ENCODE measurements at places on chromosomes 6 and 20.

DNA sequence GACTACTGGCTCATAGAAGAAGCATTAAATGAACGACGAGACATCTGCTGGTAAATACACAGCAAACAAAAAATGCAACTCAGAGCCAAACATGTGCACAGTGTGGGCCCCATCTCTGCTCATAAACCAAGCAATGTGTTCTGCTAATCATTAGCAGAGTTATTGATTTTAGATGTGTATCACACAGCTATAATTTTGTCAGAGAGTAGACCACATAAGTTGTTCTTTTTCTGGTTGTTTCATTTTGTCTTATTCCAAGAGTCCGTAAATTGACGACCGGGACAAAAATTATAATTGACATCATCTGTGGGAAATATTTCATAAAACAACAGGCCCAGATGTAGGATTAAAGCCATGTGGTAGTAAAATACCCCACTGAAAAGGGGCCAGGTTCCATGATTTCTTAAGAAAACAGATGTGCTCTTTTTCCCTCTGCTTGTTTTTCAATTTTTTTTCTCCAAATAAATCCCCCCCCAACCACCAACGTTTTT is 423.6 kb downstream of the HAO1 start:
- no peak for DNase-seq

GRCh38 chr6:40543776-40544175 is 43.4 kb downstream of the LRFN2 start:
- DNase-seq: no peak

GRCh38 chr6:152356662-152357061 is 280.5 kb downstream of the SYNE1 start:
- peak; percentile 74 for DNase-seq

GRCh38 chr20:25408170-25408547 is 686 bp downstream of the GINS1 start:
- DNase-seq: no peak

DNA sequence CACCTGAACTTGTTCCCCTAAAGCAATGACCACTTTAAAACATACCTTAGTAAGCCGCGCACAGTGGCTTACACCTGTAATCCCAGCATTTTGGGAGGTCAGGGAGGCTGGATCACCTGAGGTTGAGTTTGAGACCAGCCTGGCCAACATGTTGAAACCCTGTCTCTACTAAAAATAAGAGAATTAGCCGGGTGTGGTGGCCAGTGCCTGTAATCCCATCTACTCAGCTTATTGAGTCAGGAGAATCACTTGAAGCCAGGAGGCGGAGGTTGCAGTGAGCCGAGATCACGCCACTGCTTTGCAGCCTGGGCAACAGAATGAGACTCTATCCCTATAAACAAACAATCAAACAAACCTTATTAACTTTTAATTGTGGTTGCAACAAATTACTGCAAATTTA is 1.6 kb upstream of the RAET1E start:
- no peak for DNase-seq

GRCh38 chr20:35883336-35883777 is 70.9 kb downstream of the SCAND1 start:
- no peak for DNase-seq

- peak; percentile 89 for DNase-seq
Observed at GRCh38 chr20:14879020-14879697, 541.7 kb upstream of the FLRT3 start.

- DNase-seq: no peak
Observed at GRCh38 chr6:128513878-128514277, 6.5 kb downstream of the PTPRK start.

DNA sequence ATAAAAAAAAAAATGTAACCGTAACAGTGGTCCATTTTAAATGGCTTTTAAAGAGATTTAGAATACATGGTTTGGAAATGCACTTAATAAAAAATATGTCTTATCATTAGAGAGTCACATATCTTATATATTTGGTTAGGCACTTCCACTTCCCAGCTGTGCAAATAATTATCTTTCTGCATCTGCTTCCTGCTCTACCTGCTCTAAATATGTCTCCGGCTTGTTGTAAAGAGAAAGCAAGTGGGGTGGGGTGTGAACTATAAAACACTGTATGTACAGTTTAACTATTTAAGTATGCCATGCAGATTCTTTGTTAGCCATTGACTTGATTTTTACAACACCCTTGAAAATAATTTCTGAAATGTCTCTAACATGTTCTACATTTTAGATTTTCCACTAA is 106.3 kb downstream of the NKAIN2 start:
- DNase-seq: peak; percentile 83

DNA sequence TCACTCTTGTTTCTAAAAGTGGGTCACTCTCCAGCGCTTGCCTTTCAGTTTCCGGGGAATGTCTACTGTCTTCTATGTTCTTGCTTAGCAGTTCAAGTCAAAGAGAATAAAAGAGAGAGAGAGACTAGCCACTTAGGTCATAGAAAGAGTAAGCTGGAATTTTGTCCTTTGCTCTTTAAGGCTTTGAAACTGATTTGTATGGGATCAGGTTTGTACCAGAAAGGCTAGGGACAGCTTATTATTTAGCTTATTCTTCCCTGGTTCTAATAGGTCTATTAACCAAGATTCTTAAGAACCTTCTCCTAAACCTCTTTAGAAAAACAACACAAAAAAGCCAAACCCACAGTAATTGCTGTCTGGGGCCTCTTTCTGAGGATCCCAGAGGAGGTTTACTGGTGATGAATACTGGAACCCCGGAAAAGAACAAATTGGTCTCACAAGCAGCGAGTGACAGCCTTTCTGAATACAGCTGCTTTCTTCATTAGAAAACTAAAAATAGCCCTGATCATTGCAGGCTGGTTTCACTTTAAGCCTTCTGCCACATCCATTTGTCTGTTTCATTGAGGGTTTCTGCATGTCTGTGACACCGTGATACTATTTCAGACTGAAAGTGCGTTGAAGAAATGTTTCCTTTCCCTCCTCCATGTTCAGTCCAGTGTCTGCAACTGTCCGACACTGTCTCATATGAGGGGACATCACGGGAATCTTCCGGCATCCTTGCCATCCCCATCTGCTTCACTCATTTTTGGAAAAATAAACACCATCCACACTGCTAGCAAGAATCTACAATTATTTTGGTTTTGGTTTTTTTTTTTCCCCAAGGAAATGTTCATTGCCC is 75.1 kb upstream of the ATXN1 start:
- DNase-seq: no peak

DNA sequence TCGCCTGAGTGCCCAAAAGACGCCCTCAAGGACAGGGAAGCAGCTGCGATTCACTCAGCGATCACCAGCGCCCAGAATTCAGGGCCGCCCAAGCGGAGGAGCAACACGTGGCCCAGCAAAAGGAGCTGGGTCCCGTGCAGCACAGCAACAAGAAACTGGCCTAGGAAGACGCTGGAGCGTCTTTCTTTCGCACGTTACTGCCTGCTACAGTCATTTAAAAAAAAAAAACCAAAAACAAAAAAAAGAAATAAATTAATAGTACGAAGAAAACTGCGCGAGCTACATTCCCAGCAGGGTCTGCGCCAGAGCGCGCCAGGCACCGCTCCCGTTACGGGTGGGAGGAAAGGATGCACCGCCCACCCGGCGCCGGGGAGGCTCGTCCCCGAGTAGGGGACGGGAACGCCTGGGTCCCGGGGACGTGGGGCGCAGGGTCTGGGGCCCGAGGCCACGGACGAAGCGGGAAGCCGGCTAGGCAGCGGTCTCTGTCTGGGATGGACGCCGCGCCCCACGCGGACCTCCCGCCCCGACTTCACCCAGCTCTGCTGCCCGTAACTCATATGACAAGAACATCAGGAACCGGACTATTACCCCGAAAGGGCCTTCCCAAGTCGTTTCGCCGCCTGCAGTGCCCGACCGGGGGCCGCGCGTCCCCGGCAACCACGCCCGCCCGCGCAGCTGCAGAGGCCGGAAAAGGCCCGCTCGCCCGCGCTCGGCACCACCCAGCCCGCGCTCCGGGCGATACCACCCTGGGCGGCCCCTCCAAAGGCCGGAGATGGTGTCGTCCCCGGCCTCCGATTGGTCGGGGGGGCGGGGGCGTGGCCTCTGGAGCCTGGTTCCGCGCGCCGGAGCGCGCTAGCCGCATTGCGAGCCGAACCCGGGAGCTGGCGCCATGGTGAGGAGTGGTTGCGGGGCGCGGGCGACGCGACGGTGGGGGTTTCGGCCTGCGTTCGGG is at the start of gene NOP56:
Gene NOP56, plus strand, starts transcription at position 861 of the 952 bp plus-strand sequence. Its CDS starts 29 bp downstream, at position 890.
- peak; percentile 97 for DNase-seq

- no peak for DNase-seq
Observed at GRCh38 chr20:49052334-49052733, 6.2 kb downstream of the CSE1L start.

GRCh38 chr20:41694796-41695195 is 76.6 kb upstream of the CHD6 start:
- no peak for DNase-seq

DNA sequence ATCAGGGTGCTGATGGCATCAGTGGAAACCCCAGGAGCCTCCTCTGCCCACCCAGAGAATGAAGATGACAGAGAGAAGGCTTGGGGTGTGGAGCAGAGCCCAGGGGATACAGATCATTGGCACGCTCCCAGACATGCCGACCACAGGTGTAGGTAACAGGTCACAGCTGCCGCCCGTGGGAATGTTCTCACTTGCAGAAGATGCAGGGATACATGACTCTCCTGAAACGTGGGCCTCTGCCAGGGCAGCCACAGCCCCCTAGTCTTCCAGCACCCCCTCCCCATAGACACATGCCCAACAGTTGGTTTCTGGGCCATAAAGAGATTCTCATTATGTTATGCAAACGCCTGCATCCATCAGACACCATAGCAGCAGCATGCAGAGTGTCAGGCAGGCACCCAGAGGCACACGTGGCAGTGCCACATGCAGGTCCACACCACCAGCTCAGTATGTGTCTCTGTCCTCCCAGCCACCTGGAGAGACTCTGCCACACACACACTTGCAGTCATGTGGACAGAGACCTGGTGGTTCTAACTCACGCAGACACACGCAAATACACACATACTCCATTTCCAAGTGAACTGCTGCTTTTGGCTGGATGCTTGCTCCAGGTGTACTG is 45.5 kb downstream of the LRFN2 start:
- DNase-seq: no peak

DNA sequence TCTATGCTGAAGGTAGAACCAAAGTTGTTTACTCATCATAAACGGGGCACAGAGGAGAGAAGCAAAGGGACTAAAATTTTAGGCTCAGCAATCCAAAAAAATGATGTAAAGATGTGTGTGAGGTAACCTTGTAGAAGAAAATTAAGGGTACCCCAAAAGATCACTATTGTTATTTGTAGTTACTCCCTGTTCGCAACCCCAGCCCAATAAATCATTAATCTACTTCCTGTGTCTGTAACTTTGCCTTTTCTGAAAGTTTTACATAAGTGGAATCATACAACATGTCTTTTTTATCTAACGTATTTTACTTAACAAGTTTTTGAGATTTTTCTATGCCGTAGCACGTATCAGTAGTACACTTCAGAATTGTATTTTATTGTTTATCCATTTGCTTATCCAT is 1114.8 kb upstream of the GJE1 start:
- DNase-seq: no peak

DNA sequence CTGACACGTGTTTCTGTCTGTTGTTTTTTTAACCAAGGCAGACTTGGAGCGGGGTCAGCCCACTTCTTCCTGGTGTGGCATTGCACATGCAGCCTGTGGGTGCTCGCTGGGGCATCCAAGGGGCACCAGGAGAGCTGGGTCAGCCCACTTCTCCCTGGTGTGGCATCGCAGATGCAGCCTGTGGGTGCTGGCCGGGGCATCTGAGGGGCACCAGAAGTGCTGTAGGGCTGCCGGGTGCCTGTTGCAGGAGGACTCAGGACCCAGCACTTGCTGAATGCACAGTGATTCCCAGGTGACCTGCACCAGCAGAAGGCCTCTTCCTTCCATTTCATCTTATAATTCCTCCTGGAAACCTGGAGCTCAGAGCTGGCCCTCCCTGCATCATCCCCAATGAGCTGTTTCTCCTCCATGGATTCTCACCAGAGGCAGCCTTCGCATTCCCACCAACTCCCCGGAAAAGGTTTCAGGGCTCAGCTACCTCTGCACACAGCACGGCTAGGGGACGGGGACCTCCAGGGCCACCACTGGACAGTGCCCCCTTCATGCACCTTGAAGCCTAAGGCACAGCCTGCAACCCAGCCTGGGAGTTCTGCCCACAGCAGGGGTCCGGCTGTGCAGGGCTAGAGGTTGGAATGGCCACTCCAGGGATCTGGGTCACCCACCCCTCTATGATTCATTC is 218.8 kb downstream of the TAF4 start:
- no peak for DNase-seq

GRCh38 chr6:98764373-98764911 is 69.9 kb upstream of the POU3F2 start:
- no peak for DNase-seq

DNA sequence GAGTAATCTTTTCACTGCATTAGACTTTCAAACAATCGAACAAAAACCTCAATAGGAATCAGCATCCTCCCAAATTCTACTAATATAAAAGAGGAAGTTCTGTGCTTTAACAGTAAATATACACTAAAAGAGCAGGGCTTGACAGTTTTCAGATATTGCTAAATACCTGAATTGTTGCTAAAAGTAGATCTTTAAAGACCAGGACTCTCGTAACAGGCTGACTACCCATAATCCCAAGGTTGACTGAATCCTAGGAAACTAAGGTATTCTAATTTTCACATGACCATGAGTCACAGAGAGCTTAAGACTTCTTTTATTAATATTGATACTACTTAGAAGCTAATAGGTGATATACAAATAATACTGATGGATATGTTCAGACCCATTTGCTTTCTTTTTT is 10.1 kb downstream of the CD164 start:
- DNase-seq: no peak

GRCh38 chr20:2837221-2837960 is 3.1 kb downstream of the PCED1A start:
- no peak for DNase-seq

DNA sequence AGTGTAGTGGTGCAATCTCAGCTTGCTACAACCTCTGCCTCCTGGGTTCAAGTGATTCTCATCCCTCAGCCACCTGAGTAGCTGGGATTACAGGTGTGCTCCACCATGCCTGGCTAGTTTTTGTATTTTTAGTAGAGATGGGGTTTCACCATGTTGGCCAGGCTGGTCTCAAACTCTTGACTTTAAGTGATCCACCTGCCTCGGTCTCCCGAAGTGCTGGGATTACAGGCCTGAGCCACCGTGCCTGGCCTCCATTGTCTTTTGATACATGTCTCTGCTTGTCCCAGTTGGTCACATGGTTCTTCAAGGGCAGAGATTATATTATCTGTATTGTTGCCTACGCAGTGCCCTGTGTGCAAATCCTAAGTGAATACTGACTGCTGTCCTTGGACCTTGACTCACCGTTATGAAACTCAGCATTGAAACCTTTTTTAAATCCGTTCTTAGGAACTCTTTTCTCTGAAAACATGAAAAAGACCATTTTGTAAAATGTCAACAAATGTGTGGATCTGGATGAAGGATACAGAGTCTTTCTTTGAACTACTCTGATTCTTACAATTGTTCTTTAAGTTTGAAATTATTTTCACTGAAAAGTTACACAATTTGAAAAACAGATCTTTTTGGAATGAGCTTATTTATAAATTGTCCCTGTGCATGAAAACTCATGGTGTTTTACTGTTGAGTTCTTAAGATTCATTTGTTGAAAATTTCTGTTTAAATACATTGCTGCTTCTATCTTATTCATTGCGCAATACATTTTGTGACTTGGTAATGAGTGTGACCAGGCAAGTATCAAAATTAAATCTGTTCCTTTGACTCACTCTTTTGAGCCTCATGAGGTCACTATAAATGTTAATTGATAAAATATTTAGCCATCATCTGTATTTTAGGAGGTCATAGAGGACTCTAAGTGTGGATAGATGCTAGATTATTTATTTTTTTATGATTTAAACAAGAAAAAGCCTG is 293.5 kb downstream of the UTRN start:
- no peak for DNase-seq
